ENCODE measurements at places on chromosomes 2 and 18.
A peak's percentile ranks its signal among the peaks of the same experiment; 100 is the strongest.

DNA sequence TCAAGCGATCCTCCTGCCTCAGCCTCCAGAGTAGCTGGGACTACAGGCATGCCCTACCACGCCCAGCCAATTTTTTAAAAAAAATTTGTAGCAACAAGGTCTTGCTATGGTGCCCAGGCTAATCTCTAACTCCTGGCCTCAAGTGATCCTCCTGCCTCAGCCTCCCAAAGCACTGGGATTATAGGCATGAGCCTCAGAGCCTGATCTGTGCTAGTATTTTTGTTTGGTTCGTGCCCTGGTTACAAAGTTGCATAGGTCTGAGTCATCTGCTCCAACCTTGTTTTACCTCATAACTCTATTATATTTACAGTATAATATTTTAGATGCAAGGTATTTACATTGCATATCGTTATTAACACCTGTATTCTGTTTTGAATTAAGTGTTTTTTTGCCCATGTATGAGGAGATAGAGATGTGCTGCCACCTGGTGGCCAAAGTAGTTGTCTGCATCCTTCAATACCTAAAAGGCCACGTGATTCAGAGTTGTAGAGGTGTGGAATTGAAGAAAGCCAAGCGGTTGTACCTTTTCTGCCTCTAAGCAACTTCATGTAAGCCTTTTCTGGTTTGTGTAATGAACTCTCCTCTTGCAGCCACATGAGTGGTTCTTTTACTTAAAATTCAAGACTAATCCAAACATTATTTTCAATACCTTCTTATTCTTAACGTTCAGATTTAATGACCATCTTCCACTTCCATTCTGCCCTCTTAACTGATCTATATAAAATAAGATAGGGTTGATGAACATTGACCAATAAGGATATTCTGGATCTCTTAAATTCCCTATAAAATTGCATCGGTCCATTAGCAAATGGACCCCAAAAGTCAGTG lies 19.9 kb upstream of the CABYR start:
- DNase-seq = peak; percentile 69

GRCh38 chr2:123670286-123670685 lies 354.8 kb upstream of the CNTNAP5 start:
- DNase-seq = no peak

DNA sequence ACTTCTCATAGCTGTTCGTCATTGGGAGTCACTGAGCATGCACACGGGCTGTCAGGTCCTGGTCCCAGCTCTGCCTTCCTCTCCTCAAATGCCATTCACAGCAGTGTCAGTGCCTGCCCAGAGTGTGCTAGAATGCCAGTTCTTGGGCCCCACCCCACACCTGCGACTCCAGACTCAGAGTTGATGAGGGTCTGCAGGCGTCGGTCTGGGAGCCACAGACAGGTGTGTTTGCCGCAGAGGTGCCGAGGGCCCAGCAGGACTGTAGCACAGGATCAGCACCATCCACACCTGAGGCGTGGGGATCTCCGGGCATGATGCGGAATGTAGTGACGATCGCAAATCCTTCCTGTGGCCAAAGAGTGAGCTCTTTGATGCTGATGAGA lies 56.5 kb downstream of the AGAP1 start:
- DNase-seq = no peak

DNA sequence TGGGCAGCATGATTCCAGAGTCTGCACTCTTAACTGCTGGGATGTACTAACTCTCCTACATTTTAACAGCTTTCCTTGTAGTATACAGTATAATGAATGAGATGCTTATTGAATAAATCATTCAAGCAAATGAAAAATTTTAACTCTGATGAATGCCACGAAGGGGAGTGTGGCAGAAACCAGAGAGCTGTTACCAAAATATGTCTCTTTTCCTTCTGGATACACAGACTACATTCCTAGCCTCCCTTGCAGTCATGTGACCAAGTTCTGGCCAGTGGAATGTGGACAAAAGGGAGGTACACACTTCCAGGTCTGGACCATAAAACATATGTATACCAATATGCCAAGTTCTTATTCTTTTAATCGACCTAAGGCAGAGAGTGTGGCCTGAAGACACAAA lies 1.7 kb upstream of the EML4 start:
- DNase-seq = no peak

GRCh38 chr2:12008425-12009061 lies 262.1 kb downstream of the LPIN1 start:
- no peak for DNase-seq

DNA sequence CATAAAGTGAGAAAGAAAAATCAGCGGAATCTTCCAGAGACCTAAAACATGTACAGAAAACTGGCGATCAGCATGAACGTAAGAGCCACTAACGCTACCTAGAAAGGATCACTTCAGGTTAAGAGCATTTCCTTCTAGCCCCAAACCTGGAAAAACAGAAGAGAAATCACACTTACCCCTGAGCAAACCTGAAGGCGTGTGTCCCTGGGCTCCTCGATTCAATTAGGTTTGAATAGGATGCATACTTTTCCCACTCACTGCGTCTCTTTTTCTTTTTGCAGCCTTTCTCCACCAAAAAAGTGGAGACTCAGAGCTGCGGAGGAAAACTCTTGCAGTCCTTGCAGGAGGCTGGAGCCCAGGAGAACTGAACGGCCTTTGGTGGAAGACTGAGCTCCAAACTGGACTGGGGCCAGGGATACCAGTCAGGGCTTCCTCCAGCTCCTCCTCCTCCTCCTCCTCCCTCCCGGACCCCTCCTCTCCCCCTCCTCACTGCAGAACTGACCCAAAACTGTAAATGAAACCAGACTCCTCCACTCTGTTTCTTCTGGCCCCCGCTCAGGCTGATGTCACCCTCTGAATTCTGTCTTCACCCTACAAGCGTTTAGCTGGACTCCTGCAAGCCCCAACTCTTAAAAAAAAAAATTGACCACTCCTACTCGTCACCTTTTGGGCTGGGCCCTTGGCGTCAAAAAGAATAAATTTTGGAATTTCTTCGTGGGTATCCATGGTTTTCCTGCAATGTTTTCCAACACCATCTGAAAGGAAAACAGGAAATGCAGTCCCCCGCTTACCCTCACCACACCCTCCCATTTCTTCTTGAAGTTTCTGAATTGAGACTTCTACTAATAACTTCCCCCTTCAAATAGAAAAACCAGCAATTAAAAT lies at the start of gene COL6A3:
COL6A3 (minus strand) TSS at position 388 of the 885 bp plus-strand sequence. CDS start 17,347 bp downstream, outside the sequence.
- DNase-seq = no peak

DNA sequence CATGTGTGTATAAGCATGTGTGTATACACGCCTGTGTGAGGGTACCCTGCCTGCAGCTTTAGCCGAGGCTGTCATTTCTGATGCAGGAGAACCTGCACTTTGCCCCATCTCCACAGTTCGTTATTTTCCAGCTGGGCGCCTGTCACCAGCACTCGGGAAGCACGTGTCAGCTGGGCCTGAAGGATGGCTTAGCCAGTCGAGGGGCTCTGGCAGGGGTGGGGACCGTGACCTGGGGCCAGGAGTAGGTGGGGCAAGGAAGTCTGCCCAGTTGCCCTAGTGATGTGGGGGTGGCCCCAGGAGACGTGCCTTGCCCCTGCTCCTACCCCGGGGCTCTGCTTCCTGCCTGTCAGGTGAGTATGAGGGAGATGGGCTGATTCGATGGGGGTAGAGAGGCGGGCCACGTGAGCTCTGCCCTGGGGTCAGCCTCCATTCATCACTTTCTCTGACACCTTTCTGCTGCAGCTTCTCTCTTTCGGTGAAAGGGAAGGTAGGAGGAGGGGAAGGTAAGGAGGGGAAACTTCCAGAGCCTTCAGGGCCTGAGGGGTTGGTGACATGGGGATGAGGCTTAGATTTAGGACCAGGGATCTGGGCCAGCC lies 130.6 kb upstream of the SKOR2 start:
- no peak for DNase-seq

- no peak for DNase-seq
These were observed 42.9 kb upstream of the MYO1B start for GRCh38 chr2:191202209-191202721.

DNA sequence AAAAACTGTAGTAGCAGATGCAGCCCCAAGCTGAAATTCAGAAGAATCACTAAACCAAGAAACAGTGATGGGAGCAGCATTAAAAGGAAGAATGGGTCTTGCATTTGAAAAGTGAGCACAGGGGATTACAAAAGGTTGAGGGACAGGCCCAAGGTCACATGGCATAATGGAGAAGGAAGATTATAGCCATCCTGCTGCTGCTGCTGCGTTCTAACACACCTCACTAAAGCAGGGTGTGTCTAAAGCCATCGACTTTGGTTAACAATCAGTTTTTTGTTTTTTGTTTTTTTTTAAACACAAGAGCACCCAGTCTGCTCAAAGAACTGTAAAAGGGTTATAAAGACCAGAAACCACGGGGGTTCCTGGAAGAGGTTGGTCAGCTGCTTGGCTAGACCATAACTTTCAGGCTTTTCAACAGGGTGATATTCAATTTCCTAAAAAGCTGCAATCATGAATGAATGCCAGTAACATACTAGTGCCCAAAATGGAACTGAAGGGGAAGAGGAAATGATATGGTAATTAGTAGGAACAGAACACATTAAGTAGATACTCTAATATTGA lies 102.6 kb downstream of the MYO5B start:
- no peak for DNase-seq

GRCh38 chr2:19649785-19650380 lies 251.9 kb downstream of the TTC32 start:
- DNase-seq = no peak

All from NCI-H2171 (cell line).